Spleen (tissue), 13 donors: ENCODE measurements at places on chromosomes 13 and 19.

DNA sequence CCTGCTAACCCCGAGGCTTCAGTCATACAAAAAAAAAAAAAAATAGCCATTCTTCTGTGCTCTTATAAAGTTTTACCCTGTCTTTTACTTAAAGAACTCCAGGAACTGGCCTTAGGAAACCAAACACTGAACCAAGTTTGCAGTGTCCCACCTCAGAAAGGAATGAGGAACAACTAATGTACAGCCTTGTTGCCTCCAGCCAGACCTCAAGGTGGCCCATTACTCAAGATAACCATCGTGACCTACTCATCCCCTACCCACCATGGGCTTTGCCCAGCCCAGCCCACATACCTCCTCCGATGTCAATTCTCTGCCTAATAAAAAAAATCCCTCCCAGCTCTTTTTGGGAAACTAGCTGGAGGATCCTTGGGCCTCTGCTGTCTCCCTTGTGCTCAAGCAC, 133.2 kb downstream of the STARD13 start:
- no peak for DNase-seq

- DNase-seq: no peak
Measured at GRCh38 chr13:86383151-86383550, 583.9 kb upstream of the SLITRK6 start.

- DNase-seq: no peak
Measured at GRCh38 chr19:39497996-39498797, 550 bp upstream of the DLL3 start.

- DNase-seq: peak; percentile 79
Measured at GRCh38 chr19:43639519-43640423, at the start of gene CADM4. CADM4 (minus strand) TSS chr19:43639850; CDS start chr19:43639790, 60 bp downstream.

DNA sequence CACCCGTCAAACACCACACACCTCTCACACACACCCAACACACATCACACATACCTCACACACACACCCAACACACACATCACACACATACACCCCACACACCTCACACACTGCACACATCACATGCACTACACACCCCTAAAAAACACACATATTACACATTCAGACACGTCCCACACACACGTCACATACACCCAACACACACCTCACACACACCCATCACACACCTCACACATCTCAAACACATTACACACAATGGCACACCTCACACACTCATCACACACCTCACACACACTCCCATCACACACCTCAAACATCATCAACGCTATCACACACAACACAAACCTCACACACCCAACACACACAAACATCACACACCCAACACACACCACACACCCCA, 133.1 kb downstream of the CRYL1 start:
- no peak for DNase-seq

GRCh38 chr13:32736648-32737047, 150.4 kb downstream of the PDS5B start:
- no peak for DNase-seq

GRCh38 chr13:109738298-109738746, 48.1 kb downstream of the IRS2 start:
- DNase-seq: no peak

DNA sequence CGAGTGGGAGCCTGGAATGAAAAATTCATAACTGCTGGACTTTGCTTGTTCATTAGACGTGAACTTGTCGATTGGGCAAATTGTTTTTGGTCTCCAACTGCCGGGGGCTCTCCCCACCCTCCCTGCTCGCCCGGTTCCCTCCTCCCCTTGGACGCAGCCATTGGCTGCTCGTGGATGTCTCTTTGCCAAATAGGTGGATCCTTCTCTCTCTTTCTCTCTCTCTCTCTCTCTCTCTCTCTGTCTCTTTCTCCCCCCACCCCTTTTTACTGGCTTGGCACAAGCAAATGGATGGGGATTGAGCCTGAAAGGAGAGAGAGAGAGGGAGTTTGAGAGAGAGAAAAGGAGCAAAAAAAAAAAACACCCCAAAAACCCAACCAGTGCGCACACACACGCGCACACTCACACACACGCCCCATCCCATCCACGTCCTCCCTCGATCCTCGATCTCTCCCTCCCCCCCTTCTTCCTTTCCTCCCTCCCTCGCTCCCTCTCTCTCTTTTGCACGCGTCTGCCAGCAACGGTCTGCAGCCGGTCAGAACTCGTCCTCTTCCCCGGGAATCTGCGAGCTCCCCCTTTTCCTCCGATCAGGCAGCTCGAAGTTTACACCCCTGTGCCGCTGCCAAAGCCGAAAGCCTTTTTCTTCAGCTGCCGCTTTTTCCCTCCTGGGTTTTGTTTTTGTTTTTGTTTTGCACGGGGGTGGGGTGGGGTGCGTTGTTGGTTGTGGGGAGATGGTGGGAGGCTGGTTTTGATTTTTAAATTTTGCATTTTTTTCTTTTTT, 27.8 kb downstream of the NFIX start:
- DNase-seq: no peak

GRCh38 chr19:18297308-18297707, 15.9 kb upstream of the JUND start:
- DNase-seq: no peak

DNA sequence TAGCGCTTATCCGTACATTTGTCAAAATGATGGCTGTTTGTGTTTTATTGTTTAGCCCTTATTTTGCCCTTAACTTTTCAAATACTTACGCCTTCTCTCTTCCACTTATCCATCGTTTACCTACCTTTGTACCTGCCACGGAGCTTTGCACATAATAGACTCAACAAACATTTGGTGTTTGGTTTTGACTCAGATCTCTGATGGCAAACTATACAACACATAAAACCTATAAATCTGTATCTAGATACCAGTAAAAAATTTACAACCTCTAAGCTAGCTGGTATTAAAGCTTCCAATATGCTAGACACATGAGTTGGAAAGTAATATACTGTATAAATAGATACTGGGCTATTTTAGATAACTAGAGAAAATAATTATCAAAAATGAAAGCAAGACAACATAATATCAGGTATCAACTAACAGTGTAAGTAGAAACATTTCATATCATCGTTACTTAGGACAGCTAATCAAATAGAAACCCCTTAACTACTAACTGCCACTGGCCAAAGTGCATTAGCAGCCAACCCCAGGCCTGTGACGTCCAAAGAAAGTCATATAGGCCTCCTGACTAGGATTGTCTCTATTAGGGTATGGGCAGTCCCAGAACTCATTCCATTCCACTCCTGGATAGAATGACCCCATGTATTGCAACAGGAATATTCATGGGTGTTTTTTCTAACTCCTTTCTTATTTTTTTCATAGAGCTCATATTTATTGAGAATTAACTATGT, 53.8 kb downstream of the KCTD12 start:
- DNase-seq: no peak

DNA sequence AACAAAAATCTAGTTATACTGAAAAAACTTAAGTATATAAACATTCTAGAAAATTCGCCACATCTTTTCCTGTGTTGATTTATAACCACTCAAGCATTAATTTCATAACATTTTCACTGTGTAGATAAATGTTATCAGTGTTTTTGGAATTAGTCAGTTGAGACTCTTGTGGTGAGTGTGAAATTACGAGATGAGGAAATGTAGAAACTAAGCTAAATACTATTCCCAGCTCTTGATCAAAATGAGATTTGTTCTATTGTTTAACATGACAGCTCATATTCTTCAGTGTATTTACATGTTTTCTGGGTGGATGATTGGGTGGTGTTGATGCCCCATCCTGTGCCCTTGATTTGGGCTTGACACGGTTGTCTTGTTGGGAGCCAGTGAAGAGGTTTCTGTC, 406.8 kb downstream of the DACH1 start:
- no peak for DNase-seq

DNA sequence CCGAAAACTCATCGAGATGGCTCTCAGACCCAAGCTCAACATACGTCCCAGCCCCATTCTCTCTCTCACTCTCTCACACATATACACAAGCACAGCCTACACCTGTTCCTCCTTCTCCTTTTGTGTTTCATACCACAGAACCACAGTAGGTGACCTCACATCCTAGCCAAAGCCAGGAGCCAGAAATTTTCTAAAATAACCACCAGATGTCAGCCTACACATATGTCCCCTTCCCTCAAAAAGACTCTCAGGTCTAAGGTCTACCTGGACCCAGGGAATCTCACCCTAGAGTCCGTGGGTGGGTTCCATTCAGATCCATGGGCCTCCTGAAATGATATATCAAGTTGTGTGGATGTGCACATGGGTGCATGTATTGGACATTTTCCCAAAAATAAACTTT, 104.2 kb upstream of the IPO5 start:
- no peak for DNase-seq

DNA sequence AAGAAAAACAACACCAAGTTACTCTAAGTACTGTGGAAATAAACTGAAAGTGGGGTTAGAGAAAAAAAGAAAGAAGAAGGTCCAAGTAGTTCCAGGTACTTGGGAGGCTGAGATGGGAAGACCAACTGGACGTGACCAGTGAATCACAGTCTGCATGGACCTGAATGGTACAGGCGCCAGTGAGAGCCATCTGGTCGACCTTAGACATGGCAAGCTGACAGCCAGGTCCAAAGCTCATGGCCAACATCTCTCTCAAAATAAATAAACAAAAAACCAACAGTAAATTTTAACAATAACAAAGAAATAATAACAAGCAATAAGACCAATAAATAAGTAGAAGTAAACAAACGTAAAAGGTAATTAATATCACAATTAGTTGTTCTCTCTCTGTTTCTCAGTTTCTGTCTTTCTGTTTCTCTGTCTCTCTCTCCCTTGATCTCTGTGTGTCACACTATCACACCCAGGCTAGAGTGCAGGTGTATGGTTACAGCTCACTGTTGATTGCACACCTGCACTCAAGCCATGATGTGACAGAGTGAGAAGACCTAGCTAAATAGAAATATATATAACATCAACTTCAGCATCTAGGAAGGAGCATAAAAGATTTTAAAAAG, 31.6 kb upstream of the ZNF724 start:
- no peak for DNase-seq

DNA sequence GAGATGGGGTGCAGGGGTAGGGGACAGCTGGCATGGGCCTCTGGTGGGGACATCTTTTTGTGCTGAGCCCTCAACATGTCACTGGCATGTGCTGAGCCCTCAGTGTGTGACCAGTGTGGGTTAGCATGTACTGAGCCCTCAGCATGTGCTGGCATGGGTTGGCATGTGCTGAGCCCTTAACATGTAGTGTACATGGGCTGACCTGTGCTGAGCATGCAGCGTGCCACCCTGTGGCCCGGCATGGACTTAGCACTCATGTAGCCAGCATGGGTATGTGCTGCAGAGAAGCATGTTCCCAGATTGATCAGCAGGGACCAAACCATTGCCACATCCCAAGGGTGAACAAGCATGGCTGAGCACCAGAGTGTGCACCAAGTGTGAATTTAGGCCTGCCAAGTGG, 11.5 kb downstream of the HIPK4 start:
- no peak for DNase-seq

GRCh38 chr13:26459276-26460131, 98.0 kb upstream of the WASF3 start:
- DNase-seq: no peak

DNA sequence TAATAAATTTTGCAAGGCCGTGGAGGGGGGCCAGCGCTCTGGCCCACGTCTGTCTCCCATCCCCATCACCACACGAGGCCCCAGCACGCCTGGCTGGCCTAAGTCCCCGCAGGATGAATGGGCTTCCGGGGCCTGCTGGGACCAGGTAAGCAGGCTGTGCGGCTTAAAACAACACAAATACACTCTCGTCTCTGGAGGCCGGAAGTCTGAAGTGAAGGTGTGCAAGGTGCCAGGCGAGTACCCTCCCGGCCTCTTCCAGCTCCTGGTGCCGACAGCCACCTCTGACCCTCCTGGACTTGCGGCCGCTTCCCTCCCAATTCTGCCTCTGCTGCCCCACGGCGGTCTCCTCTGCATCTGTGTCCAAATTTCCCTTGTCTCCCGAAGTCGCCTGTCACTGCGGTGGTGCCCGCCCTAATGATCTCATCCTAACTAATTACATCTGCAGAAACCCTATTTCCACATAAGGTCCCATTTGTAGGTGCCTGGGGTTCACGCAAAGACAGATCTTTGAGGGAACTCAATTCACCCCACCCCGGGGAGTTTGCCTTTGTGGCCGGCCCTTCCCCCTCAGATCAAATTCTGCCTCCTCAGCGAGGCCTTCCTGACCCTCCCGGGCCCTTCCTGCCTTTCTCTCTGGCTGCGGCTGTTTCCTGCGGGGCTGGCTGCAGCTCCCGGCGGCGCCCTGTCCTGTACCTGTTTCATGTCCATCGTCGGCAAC, 8.1 kb upstream of the PTBP1 start:
- DNase-seq: no peak

- peak; percentile 99 for DNase-seq
Measured at GRCh38 chr19:38849860-38850435, at the start of gene HNRNPL. HNRNPL (minus strand) TSS chr19:38849986; CDS start chr19:38849966, 20 bp downstream.

DNA sequence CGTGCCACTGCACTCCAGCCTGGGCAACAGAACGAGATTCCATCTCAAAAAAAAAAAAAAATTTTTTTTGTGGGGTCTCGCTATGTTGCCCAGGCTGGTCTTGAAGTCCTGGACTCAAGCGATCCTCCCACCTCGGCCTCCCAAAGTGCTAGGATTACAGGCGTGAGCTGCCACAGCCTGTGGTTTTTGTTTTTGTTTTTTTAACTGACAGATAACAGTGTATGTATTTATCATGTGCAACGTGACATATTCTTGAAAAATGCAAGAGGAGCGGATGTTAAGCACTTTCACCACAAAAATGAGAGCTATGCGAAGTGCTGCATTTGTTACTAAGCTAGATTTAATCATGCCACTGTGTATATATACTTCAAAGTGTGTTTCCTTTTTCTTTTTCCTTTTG, 49.0 kb downstream of the ARHGEF18 start:
- no peak for DNase-seq

DNA sequence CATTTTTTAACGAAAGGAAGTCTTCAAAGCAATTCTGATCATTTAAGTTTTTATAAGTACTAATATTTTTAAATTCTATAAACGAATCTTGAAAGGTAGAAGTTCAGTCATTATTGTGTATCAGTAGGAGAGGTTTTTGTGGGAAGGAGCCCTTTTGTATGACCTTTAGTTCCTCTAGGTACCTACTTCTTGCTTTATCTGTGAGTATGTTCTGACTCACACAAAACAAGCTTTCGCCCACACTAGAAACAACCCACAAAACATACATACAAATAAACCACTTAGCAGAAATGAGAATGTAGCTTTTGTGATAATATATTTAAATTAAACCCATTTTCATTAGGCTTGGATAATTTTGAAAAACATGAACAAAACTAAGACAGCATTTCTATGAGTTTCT, 27.8 kb downstream of the ERCC5 start:
- no peak for DNase-seq

GRCh38 chr13:30371649-30372265, 50.5 kb upstream of the UBE2L5 start:
- DNase-seq: peak; percentile 90

DNA sequence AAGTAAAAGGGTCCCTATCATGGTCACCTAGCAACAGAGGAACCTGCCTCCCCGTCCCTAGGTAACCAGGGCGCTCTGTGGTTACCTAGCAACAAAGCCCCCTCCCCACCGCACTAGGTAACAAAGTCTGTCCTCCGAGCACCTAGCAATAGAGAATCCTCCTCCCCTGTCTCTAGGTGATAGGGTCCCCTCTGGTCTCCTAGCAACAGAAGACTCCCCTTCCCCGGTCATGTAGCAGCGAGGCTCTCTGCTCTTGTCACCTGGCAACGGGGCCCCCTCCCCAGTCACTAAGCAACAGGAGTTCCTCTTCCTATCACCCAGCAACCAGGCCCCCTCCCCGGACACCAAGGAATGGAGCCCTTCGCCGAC, 307 bp downstream of the JOSD2 start:
- DNase-seq: no peak
